ENCODE measurements at places on chromosomes 13 and 19.

- no peak for DNase-seq
These were observed 258.6 kb downstream of the ATP8A2 start for GRCh38 chr13:25630329-25630900.

- no peak for DNase-seq
These were observed 39.2 kb downstream of the MYH14 start for GRCh38 chr19:50242581-50242980.

GRCh38 chr19:49954092-49954829 lies 6.7 kb downstream of the SIGLEC11 start:
- no peak for DNase-seq

DNA sequence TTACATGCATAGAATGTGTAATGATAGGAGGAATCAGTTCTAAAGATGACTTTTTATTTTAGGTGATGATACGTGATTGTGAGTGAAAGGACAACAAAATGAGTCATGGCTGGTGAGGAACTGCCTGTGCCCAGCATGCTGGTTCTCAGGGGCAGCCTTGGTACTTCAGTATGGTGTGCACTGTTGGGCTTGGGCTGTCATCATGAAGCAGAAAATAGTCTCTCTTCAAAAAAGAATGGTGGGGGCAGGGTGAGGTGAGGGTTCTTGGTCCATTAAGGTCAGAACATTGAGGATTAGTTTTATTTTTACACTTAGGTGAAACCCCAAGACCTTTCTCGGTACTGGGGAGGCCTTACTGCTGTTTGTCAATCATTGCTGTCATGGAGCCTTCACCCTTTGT lies 309.5 kb downstream of the MTUS2 start:
- DNase-seq, result no peak

DNA sequence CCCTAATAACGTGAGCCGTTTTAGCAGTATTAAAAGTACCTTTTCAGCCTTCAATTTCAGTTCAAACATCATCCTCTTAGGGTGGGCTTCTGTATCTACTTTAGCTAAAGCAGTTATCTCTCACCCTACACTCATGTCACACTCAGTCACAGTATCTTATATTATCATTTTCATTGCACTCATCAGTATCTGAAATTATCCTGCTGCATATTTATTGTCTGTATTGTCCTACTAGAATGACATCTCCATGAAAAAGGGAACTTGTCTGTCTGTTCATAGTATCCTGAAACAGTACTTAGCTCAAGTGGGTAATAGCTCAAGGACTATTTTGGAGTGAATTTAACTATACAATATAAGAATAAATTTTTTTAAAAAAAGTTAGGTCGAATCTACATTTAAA lies 19.9 kb upstream of the RFC3 start:
- DNase-seq, result no peak

DNA sequence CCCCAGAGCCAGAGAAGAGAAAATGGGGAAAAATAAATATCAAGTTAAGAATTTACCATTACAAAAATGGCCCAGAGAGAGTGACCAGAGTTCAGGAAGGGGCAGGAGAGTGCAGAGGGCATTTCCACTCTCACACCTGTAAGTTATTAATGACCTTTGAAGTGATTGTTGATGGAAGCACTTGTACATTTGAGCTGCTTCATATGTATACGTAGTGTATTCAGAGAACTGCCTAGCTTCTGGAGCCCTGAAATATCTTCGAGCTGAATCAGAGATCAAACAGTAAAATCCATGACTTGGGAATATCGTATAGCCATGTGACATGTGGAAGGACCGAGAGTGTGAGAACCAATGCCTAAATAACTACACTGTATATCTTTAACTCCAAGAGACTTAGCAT lies 49.2 kb upstream of the PCCA start:
- no peak for DNase-seq

DNA sequence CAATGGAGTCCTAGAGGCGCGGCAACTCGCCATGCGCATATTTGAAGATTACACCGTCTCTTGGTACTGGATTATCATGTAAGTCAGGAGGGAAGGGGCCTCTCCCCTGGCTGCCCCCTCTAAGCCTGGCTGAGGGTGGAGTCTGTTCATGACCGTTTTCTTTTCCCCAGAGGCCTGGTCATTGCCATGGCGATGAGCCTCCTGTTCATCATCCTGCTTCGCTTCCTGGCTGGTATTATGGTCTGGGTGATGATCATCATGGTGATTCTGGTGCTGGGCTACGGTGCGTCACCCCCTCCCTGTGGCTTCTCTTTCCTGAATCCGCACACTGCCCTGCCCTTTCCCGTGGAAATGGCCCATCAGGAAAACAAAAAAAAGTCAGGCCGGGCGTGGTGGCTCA lies 6.5 kb downstream of the SLC44A2 start:
- no peak for DNase-seq

DNA sequence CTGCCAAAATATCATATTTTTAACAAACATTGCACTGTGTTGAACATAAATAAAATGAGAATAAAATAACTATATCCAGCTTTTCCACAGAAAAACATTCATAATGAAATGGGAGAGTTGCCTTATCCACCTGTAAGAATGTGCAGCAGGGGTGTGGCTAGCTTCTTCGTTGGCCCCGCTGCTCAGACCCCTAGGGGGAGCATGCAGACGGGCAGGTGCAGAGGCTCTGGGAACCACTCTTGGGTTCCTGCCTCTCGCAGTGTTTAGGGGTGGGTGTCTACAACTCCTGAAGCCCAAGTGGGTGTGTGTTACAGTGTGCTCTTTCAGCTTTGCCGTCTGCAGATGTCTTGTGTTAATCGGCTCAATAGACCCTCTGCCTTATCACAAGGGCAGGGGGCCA lies 121.7 kb downstream of the SLITRK5 start:
- DNase-seq, result no peak

- no peak for DNase-seq
These were observed 16.9 kb upstream of the ADGRL1 start for GRCh38 chr19:14222886-14223285.

DNA sequence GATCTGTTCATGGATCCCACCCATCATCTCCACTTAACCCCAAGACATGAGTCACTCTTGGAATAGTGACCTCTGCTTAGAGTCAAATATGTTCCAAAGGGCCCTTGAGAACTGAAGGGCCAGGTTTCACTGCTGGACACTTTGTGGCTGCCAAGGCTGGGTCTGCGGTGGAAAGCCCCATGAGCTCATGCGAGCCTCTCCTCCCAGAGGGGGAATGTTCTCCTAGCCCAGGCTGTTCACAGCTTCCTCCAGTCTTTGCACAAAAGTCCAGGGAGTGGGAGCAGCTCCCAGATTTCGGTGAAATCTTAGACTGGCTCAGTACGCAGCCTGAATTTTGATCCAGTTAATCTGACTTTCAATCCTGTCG lies 732 bp upstream of the DCLK1 start:
- no peak for DNase-seq

- DNase-seq, result no peak
These were observed 1.8 kb upstream of the SLC27A1 start for GRCh38 chr19:17468302-17469091.

DNA sequence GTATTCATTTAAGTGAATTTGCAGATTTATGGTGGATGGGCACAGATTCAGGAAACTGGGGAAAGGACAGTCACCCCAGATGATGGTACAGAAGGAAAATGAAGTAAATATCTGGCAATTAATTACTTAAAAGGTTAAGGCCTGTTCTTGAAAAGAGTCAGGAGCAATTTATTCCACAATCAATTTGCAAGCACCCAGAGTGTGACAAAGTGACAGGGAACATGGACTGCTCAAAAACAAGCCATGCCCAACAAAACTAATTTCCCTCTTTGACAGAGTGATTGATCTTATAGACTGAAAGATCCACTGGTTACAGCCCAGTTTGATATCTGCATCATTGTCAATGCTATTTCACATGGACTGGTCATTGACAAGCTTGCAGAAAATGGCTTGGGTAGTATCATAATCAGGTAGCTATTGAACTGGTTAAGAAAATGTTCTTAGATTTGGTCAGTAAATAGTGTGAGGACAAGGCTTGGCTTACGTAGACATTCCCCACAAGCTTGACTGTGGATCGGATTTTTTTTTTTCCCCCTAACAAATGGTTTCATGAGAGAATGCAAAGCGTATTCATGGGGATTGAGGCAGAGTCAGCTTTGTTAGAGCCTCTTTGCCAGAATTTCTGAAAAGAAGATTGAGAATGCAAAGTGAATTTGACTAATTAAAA lies 584.6 kb downstream of the GPC6 start:
- no peak for DNase-seq

DNA sequence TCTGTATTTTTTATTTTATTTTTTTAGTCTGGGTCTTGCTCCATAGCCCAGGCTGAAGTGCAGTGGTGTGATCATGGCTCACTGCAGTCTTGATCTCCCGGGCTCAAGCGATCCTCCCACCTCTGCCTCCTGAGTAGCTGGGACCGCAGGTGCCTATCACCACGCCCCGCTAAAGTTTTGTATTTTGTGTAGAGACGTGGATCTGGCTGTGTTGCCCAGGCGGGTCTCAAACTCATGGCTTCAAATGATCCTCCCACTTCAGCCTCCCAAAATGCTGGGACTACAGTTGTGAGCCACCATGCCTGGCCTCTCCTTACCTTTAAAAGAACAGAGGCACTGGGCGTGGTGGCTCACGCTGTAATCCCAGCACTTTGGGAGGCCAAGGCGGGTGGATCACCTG lies 4.2 kb upstream of the MAG start:
- DNase-seq, result no peak

GRCh38 chr19:16084067-16084685 lies 7.9 kb downstream of the TPM4 start:
- DNase-seq, result no peak

DNA sequence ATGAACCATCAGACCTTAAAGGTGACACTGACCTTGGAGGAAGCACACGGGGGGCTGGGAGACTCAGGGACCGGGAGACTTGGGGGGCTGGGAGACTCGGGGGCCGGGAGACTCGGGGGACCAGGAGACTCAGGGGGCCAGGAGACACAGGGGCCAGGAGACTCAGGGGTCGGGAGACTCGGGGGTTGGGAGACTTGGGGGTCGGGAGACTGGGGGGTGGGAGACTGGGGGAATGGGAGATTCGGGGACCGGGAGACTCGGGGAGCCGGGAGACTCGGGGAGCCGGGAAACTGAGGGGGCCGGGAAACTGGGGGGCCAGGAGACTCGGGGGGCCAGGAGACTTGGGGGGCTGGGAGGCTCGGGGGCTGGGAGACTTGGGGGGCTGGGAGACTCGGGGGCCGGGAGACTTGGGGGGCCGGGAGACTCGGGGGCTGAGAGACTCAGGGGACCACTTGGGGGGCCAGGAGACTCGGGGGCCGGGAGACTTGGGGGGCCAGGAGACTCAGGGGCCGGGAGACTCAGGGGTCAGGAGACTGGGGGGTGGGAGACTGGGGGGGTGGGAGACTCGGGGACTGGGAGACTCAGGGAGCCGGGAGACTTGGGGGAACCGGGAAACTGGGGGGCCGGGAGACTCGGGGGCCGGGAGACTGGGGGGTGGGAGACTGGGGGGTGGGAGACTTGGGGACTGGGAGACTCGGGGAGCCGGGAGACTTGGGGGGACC lies 62.9 kb downstream of the RASA3 start:
- DNase-seq, result no peak

DNA sequence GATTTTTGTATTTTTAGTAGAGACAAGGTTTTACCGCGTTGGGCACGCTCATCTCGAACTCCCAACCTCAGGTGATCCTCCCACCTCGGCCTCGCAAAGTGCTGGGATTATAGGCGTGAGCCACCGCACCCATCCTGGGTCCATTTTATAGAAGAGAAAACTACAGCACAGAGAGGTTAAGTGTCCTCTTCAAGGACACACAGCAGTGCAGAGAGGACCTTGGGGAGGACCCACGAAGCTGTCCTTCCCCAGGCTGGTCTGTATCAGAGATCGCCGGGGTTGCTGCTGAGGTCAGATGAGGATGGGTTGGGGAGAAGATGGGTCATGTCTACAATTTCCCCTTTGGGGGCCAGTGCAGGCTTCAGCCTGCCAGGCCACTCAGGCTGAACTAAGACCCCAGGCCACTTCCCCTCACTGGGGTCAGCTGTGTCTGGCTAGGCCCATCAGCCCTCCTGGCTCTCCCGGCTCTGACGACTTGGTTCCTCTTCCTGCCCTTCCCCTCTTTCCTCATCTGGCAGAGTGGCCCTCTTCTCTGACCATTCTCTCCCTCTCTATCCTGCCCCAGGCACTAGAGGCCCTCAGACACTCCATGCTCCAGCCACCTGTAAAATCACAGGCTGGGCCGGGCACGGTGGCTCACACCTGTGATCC lies 9.6 kb downstream of the MYO1F start:
- DNase-seq, result no peak

DNA sequence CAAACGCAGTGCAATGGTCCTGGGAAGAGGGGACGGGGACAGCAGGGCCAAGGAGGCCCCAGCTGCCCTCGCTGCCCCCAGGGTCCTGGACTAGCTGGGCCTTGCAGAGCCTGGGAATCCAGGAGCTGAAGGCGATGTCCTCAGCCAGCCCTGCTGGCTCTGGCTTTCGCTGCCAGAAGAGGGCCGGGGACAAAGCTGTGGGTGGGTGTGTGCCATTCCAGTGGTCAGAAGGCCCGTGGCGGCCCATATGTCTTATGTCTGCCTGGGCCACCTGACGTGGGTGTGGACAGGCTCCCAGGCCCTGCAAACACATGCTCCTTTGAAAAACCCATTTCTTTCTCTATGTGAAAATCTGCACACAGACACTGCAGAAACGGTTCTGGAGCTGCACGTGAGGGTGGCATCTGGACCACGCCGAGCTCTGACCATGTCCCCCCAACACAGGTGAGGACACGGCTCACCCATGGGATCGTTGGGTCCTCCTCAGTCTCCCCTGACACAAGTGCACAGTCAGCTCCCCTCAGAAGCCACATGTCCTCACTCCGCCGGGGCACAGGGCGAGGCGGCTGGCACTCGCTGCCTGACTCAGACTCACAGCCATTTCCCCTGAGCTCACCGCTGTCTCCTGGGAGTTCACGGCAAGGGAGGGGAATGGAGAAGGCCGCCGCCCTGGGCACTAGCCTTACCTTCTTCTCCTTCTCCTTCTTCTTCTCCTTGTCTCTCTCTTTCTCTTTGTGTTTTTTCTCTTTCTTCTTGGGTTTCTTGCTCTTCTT lies 16.9 kb downstream of the IZUMO4 start:
- no peak for DNase-seq

GRCh38 chr19:4396949-4397783 lies 3.2 kb downstream of the SH3GL1 start:
- DNase-seq, result no peak

DNA sequence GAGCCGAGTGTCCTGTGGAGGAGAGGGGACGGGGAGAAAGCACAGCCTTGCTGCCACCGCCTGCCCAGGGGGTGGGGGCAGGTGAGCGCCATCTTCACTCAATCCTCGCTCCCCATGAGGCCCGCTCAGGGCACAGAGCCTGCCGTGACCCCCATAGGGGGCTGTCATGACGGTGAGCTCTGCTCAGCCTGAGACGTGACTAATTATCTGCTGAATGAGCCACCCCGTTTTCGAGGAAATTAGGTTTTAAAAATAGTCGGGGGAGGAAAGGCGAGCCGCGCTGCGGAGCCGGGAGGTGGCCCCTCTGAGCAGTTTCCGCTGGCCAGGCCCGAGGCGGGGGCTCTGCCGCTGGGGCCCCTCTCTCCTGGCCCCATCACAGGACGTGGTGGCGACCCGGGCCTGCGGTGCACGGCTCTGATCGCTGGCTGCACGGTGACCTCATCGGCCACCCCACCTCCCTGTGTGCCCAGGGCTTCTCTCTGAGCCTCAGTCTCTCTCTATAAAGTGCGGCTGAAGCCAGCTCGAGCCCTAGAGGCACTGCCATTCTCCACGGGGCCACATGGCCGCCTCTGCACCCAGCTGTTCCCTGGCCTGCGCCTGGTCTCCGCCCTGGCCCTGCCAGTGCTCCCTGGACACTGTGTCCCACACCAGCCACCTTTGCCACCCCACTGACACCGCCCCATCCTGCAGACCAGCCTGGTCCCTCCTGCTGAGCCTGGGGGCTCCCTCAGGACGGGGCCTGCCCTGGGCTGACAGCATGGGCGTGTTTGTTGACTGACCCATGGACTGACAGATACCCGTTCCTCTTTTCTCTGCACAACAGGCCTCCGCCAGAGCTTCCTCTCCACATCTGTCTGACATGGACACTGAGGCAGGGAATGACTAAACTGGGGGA lies 28.3 kb downstream of the PIP5K1C start:
- no peak for DNase-seq

Measured in stimulated activated CD4-positive, alpha-beta T cell treated with anti-CD3 and anti-CD28 coated beads, TNF-alpha, amount 100 ng/mL, for 1 hour (primary cell).